ENCODE measurements at places on chromosomes 4 and X. TPM values are rescaled to one million over a fixed set of nuclear protein-coding genes. Genes with fewer than 3 reads are reported as not detected.

GRCh38 chr4:86160426-86160825, 199.4 kb downstream of the MAPK10 start:
- H3K36me3 ChIP-seq: no peaks in the 10 kb centered on the region
- H3K4me3 ChIP-seq: no peak overlapping the region
- DNase-seq: no peak
- H3K27me3 ChIP-seq: no peaks in the 10 kb centered on the region

GRCh38 chr4:147984065-147984777, 252.3 kb downstream of the ARHGAP10 start:
- no peak overlapping the region for H3K4me3 ChIP-seq
- H3K27ac ChIP-seq: no peak overlapping the region
- H3K36me3 ChIP-seq: no peaks in the 10 kb centered on the region
- H3K4me1 ChIP-seq: no peaks in the 10 kb centered on the region
- no peaks in the 10 kb centered on the region for H3K27me3 ChIP-seq

DUX4 gene
- not detected for total RNA-seq

DNA sequence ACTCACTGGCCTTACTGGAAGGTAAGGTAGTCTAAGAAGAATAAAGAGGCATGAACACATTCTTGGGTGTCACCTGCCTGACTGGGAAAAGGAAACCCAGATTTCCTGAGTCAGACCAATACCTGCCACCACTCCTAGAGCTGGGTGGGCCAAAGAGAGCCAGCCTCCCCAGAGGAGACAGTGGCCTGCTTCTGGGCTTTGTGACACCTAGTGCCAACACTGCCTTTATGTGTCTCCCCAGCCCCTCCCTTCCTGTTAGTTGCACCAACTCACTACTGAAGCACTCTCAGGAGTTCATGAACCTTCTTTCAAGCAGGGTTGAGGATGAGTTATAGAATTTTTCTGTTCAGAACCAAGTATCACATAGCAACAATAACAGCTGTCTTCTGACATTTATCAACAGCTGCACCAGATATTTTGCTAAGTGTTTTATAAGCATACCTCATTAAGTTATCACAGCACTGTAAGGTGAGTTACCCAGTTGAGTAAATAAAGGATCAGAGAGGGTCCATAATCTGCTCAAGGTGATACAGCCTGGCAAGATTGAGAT, 77.6 kb upstream of the ETNPPL start:
- H3K4me1 ChIP-seq: no peaks in the 10 kb centered on the region
- DNase-seq: no peak
- no peaks in the 10 kb centered on the region for H3K36me3 ChIP-seq

LONRF3 gene
- total RNA-seq: 3.0 TPM

F9 gene
- not detected for total RNA-seq

- no peak overlapping the region for H3K27ac ChIP-seq
- H3K27me3 ChIP-seq: peaks cover 6% of the 10 kb centered on the region
- H3K4me1 ChIP-seq: no peaks in the 10 kb centered on the region
- no peak overlapping the region for H3K4me3 ChIP-seq
These were observed 58.3 kb upstream of the DHRSX start for GRCh38 chrX:2559124-2559523.

GRCh38 chr4:174581901-174582300, 59.6 kb upstream of the HPGD start:
- no peak overlapping the region for H3K4me3 ChIP-seq
- H3K36me3 ChIP-seq: no peaks in the 10 kb centered on the region
- H3K4me1 ChIP-seq: no peaks in the 10 kb centered on the region
- H3K27me3 ChIP-seq: no peaks in the 10 kb centered on the region
- no peak for DNase-seq
- H3K27ac ChIP-seq: no peak overlapping the region

GRCh38 chrX:18769812-18770573, 62.5 kb downstream of the PPEF1 start:
- no peaks in the 10 kb centered on the region for H3K36me3 ChIP-seq
- no peak for DNase-seq
- no peak overlapping the region for H3K4me3 ChIP-seq
- H3K27me3 ChIP-seq: no peaks in the 10 kb centered on the region

CENPC gene
- total RNA-seq: 42.1 TPM

DNA sequence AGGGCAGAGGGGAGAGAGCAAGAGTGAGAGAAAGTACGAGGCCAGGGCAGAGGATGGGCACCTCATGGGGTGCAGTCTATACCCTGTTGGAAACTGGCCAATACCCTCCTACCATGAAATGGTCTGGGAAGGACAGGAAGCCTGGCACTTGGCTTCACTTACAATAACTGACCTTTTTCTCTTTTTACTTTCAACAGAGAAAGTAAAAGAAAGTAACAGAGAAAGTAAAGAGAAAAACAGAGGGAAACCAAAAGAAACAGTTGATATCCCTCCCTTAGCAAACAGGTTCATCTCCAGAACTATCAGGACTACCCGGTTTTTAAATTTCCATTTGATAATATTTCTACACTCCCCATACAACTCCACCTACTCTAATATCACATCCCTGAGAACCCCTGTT, 20.6 kb downstream of the ARL13A start:
- peaks cover 11% of the 10 kb centered on the region for H3K36me3 ChIP-seq
- H3K27me3 ChIP-seq: no peaks in the 10 kb centered on the region
- H3K27ac ChIP-seq: no peak overlapping the region

DNA sequence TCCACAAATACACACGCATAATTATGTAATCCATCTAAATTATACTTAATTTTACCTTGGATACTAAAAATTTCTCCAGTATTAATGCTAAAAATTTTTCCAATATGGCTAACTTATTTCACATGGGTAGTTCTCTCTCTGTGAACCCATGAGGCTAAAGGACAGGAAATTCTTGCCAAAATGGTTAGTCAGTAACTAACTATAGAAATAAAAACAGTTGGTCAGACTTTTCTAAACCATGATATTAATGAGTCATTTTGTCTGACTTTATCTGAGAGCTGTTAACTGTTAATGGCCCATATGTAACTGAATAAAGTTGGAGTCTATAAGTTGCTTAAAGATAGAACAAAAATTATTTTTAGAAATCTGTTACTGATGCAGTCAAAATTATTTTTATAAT, 549.4 kb downstream of the TLL1 start:
- no peak for DNase-seq
- no peak overlapping the region for H3K4me3 ChIP-seq
- H3K36me3 ChIP-seq: no peaks in the 10 kb centered on the region
- H3K27ac ChIP-seq: no peak overlapping the region
- H3K4me1 ChIP-seq: no peaks in the 10 kb centered on the region

RBMXL3 gene
- not detected for total RNA-seq

GRCh38 chr4:159297091-159297490, 194.2 kb downstream of the RAPGEF2 start:
- no peaks in the 10 kb centered on the region for H3K27me3 ChIP-seq
- no peak for DNase-seq
- no peaks in the 10 kb centered on the region for H3K4me1 ChIP-seq
- H3K4me3 ChIP-seq: no peak overlapping the region
- no peaks in the 10 kb centered on the region for H3K36me3 ChIP-seq

GRCh38 chr4:186703510-186703909, 20.1 kb downstream of the FAT1 start:
- no peaks in the 10 kb centered on the region for H3K4me1 ChIP-seq
- H3K27me3 ChIP-seq: no peaks in the 10 kb centered on the region
- no peaks in the 10 kb centered on the region for H3K36me3 ChIP-seq
- no peak overlapping the region for H3K4me3 ChIP-seq
- DNase-seq: no peak

GRCh38 chr4:73575660-73576059, 44.6 kb downstream of the RASSF6 start:
- H3K36me3 ChIP-seq: no peaks in the 10 kb centered on the region
- no peak for DNase-seq
- H3K4me1 ChIP-seq: no peaks in the 10 kb centered on the region
- no peak overlapping the region for H3K27ac ChIP-seq
- no peaks in the 10 kb centered on the region for H3K27me3 ChIP-seq

MAGEC2 gene
- total RNA-seq: not detected

DRD5 gene
- total RNA-seq: not detected

- no peak for DNase-seq
- H3K4me3 ChIP-seq: no peak overlapping the region
- peaks cover 10% of the 10 kb centered on the region for H3K4me1 ChIP-seq
- no peaks in the 10 kb centered on the region for H3K27me3 ChIP-seq
These were observed 1.6 kb upstream of the ATP6AP2 start for GRCh38 chrX:40579141-40579540.
